Activated naive CD8-positive, alpha-beta T cell treated with anti-CD3 and anti-CD28 coated beads, Interleukin-2, amount 10 ng/mL, durations not matched to agents 7 days and 5 days (primary cell): ENCODE measurements at places on chromosomes 7 and 10. TPM values are rescaled to one million over a fixed set of nuclear protein-coding genes. Genes with fewer than 3 reads are reported as not detected.

DNA sequence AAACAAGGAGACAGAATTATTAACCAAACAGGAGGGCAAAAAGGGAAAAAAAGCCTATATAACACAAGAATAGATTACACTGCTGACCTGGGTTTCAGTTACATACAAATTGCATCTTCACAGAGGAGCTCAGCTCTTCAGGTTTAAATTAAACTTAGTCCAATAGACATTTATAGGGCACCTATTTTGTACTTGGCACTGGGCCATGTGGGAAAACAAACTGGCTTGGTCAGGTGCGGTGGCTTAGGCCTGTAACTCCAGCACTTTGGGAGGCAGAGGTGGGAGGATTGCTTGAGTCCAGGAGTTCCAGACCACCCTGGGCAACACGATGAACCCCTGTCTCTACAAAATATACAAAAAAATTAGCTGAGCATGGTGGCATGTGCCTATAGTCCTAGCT is 62.3 kb upstream of the CCDC6 start:
- DNase-seq = no peak

- DNase-seq = no peak
These were observed 273.5 kb downstream of the FGFR2 start for GRCh38 chr10:121324678-121325213.

PKD2L1 gene
- not detected for total RNA-seq

DNA sequence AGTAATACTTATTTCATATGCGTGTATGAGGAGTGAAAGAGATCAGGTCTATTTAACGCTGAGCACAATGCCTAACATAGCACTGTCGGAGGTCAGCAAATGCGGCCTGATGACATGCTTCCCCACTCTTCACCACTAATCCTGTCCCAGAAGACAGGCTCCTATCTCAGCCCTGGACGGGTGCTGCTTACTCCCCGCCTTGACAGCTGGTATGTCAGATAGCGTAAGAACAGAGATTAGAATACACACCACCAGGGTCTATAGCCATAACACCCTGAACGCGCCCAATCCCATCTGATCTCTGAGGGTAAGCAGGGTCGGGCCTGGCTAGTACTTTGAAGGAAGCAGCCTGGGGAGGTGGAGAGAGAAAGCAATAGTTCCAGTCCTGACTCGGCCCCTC is 32.3 kb upstream of the TM9SF3 start:
- no peak for DNase-seq

- no peak for DNase-seq
These were observed 137.3 kb downstream of the ANLN start for GRCh38 chr7:36526863-36527548.

DNA sequence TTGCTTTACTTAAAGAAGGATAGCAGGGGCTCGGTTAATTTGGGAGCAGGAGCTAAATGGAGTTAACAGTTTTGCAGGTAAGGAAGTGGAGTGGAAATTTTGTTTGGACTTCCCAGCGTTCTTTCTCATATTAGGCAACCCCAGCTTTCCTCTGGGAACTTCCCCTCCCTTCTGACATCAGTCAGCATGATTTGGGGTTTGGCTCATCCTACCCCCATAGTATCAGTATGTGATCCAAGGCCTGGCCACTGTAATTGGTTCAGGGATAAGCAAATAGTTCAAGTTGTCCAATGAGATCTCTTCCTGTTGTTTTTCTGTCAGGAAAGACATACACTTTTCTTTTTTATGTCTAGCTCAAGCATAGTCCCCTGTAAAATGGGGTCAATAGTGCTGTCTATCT is 125.6 kb upstream of the CDK6 start:
- DNase-seq = no peak

SYCE1 gene
- total RNA-seq = 2.3 TPM

BMPR1A gene
- total RNA-seq = 13.3 TPM

PLCE1 gene
- total RNA-seq = not detected

- DNase-seq = no peak
These were observed 201.7 kb downstream of the PLXDC2 start for GRCh38 chr10:20017961-20018360.

DNA sequence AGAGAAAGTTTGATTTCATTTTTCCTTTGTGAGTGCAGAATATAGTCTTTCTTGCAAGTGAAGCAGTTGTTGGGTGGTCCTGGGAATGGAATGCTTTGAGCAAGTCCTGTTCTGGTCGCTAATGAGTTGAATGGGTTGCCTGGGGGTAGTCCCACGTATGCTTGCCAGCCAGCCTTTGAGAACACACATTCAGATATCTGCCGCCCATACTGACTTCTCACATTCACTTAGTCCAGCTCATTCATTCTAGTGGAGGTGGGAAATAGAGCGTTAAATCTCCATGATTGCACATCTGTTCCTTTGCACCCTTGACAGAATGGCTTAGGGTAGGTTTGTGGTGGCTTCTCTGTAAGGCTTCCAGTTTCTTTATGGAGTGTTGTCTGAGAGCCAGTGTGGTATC is 256.6 kb downstream of the SORCS3 start:
- DNase-seq = no peak

DNA sequence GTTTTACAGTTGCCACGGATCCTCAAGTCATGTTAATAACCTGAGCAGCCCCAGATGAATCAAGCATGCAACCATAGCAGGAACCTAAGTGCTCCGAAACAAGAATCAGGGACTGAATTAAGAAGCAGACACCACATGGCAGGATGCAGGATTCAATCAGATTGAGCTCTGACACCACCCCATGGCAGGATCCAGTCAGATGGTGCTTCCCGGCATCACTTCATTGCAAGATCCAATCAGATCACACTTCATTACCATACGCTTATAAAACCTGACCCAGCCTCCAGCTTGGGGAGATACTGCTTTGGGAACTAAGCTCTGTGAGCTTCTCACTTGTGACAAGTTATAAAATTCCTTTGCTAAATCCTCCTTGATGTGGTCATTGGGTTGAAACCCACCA is 55.3 kb downstream of the ABCB4 start:
- DNase-seq = no peak

DNA sequence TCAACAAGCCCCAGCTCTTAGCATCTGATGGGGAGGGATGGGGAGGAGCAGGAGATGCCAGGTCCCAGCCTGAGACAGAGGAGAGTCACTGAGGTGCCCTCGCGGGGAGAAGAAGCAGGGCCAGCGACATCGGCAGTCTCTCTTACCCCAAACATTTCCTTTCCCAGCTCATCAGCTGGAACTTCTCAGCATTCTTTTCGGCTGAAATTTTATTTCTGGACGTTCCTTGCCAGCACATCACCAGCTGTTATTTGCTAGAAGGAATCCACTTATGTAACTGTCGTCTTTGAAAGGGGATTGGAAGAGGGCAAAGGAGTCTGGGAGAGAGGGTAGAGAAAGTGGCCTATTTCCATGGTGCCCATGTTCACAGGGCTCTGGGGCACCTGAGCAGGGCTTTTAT is 101.0 kb upstream of the SHH start:
- no peak for DNase-seq

ANXA8L1 gene
- total RNA-seq = not detected

IL15RA gene
- 21.3 TPM for total RNA-seq

GRCh38 chr7:7851991-7852390 is 116.6 kb upstream of the GLCCI1 start:
- DNase-seq = no peak

MKI67 gene
- 280 TPM for total RNA-seq

- no peak for DNase-seq
These were observed 52.8 kb downstream of the HHEX start for GRCh38 chr10:92742331-92743228.

- DNase-seq = no peak
These were observed 370 bp downstream of the TMEM60 start for GRCh38 chr7:77797734-77798393.

GRCh38 chr7:146647445-146647844 is 530.8 kb downstream of the CNTNAP2 start:
- no peak for DNase-seq

- peak; percentile 53 for DNase-seq
These were observed at the start of gene SLC29A4 for GRCh38 chr7:5282543-5283316. TSS of gene SLC29A4 (plus strand) at chr7:5282943. CDS start at chr7:5287817, 4,874 bp downstream.

AGR3 gene
- total RNA-seq = not detected

PIK3AP1 gene
- total RNA-seq = 5.3 TPM

DNA sequence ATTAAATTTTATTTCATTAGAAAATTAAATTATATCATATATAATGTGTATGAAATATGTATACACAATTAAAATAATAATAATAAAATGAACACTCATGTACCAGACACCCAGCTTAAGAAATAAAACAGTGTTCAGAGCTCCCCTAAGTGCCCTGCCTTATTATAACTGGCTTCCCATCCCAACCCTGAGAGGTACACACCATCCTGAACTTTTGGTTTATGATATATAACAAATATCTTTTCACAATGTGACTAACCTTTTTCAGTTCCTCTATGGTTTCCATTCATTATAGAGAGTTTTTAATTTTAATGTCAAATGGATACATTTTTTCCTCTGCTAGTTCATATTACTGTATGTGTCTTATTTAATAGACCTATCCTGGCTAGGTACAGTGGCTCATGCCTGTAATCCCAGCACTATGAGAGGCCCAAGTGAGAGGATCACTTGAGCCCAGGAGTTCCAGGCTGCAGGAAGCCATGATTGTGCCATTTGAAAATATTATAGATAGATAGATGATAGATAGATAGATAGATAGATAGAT is 24.0 kb upstream of the STEAP2 start:
- no peak for DNase-seq

- DNase-seq = no peak
These were observed 49.5 kb downstream of the ASAH2B start for GRCh38 chr10:50788951-50789945.

- no peak for DNase-seq
These were observed 21.4 kb downstream of the SGCE start for GRCh38 chr7:94634502-94634901.

GRCh38 chr7:134851141-134851540 is 71.7 kb downstream of the CALD1 start:
- no peak for DNase-seq

DNA sequence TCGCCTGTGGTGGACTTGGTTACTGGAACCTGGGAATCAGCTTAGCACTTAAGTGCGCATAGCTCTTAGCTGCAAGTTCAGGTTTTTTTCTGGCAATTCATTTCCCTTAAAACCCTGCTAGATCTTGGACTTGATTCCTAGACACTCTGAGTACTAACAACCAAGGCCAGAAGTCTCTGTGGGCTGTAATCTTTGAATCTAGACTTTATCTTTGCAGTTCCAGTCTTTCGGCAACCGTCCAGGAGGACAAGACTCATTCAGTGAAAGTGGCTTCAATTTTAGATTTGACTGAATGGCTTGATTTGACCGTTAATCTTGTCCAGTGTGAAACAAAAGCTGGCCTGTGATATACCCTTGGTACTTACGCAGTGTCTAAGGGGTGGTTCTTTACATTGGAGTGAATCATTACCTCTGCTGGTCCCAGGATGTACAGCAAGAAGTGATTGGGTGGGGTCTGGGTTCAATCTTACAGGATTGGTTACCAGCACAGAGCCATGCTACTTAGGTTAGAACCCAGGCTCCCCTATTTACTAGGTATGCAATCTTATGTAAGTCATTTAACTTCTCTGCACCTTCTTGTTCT is 16.4 kb downstream of the PTTG1IP2 start:
- no peak for DNase-seq

TWIST1 gene
- total RNA-seq = not detected

DNA sequence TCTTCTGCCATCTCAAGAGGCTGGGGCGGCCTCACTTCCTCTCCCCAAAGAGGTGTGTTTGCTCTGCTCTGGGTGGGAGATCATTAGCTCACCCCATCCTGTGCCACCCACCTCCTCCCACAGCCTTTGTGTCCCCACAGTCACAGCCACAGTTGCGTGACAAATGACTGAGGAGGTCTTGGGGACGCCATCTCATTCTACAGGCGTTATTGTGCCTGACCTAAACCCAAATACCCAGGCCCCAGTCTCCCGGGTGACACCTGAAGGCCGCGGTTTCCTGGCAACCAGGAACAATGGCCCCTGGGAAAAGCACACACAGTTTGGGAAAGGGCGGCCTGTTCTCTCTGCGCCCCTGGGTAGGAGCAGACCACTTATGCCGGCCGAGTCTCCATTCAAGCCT is 51.6 kb downstream of the SLIT1 start:
- no peak for DNase-seq

ATOH7 gene
- not detected for total RNA-seq

DNA sequence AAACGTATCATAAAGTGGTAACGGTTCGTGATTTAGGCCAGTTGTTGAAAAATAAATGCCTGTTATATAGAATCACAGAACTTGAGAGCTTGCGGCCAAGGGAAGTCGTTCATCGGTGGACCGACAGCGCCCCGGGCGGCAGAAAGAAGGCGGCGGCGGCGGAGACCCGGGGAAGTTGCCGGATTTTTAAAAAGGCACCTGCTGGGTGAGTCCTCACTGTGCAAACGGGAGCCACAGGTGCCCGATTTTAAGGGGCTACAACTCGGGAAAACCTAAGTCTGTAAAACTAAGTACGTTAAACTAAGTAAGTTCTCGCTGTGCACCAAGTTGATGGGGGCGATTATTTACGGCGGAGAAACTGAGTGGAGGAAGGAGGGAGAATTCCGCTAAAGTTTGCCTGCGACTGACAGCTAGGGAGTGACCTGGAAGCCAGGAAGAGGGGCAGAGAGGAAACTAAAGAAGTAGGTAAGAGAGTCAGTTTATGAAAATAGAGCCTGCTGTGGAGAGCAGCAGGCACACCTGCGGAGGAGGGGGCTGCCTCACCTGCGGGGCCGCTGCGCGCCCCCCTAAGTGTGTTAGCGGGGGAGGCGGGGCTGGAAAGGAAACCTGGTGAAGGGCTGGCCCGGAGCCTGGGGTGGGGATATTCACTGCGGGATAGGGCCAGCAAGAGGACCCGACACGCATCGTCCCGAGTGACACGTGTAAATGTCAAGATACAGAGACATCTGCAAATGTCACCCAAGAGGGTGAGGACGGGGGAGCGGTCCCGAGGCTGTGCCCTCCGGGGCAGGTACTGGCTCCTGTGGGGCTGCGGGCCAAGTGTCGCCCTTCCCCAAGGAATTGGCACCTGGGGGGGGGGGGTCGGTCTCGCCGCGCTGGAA is 996 bp downstream of the ADAM12 start:
- DNase-seq = peak; percentile 44

DNA sequence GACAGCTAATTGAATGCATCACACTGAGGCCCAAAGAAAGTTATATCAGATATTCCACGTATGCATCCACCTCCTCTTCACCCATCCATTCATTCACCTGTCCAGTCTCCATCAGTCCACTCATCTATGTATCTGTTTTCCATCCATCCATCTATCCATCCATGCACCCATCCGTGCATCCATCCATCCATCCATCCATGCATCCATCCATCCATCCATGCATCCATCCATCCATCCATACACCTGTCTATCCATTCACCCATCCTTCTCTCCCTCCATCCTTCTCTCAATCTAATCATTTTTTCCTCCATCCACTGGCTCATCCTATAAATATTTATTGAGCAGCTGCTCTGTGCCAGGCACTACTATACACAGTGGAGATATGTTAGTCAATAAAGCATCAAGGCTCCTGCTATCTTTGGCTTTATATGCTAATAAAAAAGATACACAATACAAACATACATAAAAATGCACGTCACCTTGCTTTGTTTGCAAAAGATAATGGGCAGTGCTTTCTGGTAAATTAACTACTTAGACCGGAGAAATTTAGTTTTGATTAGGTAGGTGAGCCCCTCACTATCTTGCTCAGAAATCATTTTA is 442.0 kb upstream of the KLF6 start:
- no peak for DNase-seq
